ENCODE measurements at places on chromosomes 7 and 10.

DNA sequence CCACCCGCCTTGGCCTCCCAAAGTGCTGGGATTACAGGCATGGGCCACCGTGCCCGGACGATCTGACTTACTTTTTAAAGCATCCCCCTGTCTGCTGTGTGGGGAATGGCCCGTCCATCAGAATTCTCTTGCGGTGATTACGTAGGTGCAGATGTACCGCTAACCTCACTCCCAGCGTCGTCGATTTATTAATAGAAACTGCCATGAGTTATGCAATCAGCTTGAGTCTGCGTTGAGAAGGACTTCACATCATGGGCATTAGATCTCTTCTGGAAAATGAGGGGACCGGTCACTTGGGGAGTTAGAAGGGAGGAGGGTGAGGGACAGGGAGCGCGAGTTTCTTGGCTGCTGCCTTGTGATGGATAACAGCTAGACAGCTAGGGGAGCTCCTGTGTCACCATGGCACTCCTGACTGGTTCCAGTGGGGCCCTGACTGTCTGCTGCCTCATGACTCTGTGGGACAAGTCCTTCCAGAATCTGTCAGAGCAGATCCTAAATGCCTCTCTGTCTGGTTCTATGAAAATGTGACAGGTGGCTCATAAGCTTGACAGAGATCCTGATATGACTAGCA, 35.2 kb downstream of the POR start:
- DNase-seq: no peak

GRCh38 chr7:38120076-38120475, 58.0 kb upstream of the STARD3NL start:
- no peak for DNase-seq

- no peak for DNase-seq
Measured at GRCh38 chr7:81330108-81330507, 411.3 kb upstream of the SEMA3C start.

DNA sequence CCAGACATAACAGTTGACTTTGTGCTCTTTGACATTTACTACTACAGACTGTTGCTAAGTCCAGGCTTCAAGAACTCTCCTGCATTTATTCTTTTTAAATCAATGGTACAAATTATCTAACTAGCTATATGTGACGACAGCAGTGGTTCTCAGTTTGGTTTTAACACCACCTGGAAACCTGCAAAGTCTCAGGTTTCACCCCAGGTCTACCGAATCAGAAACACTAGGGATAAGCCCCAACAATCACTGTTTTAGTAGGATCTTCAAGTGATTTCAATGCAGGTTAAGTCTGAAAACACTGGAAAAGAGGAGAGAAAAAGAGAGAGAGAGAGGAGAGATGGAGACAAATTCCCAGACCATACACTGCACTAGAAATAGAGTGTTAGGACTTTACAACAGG, 519.0 kb downstream of the PCDH15 start:
- DNase-seq: no peak

DNA sequence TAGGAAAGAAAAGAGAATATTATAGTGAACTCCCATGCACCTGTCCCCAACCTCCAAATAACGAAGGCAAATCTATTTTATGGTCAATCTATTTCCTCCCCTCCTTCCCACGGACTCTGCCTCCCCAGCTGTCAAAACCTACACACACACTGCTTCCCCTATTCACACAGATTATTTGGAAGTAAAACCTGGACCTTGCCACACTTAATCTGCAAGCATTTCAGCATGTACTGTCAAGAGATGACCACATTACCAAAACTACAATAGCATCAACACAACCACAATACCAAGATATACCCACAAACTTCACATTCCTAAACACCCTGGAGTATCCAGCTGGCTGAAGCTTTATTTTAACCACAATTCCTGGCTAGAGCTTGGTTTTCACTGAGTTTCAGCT, 27.8 kb upstream of the KCNK18 start:
- DNase-seq: no peak

GRCh38 chr7:153097511-153098201, 338.1 kb downstream of the ACTR3B start:
- DNase-seq: no peak

DNA sequence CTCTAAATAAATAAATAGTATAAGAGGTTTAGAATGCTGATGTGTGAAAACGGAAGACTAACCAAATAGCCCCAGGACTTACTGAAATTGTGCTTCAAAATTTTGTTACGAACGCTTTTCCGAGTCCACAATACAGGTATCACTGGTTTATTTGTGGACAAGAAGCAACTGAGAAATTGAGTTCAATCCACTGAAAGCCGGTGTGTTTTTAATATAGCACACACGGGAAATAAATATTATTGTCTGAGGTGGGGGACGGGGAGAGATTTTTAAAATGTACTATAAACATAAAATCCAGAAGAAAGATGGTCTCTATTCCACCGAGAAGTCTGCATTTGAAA, 598 bp downstream of the SLC16A12 start:
- DNase-seq: no peak

DNA sequence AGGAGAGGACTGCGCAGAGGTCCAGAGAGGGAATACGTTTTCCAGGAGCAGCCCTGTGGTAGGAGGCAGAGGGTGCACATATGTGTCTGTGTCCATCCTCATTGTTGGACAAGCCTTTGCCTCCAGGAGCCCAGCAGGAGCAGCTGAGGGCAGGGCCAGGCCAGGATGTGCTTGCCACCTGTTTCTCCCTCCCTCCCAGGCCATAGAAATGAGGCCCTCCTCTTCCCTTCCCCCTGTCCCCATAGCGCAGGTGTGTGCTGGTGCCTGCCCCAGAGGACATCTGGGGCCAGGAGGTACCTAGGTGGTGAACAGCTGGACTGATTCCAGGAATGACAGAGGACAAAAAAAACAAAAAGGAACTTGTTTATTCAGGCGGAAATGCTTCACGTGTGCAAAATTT, 10.5 kb upstream of the CXCL12 start:
- no peak for DNase-seq
